ENCODE measurements at places on chromosomes 16 and 17.

GRCh38 chr17:16938031-16938430 lies 33.9 kb downstream of the TNFRSF13B start:
- DNase-seq = no peak

GRCh38 chr17:9443811-9444210 lies 131.8 kb downstream of the STX8 start:
- DNase-seq = no peak

GRCh38 chr16:89173174-89173921 lies 1.8 kb downstream of the CDH15 start:
- DNase-seq = no peak

- no peak for DNase-seq
Observed at GRCh38 chr17:82006468-82007227, 16.0 kb downstream of the CENPX start.

- DNase-seq = no peak
Observed at GRCh38 chr16:29977063-29977825, 3.6 kb downstream of the TAOK2 start.
